ENCODE measurements at places on chromosomes 13 and 19. TPM values are rescaled to one million over a fixed set of nuclear protein-coding genes. Genes with fewer than 3 reads are reported as not detected.

Gene KLK14
- total RNA-seq = 0.57 TPM

Gene ZNF8
- 4.7 TPM for total RNA-seq

Gene NTF4
- not detected for total RNA-seq

Gene CEACAM7
- not detected for total RNA-seq

Gene ZNF541
- total RNA-seq = 0.10 TPM

Gene EFNA2
- total RNA-seq = not detected

Gene BST2
- total RNA-seq = 222 TPM

GRCh38 chr13:103883164-103883563 lies 816.9 kb upstream of the SLC10A2 start:
- H3K36me3 ChIP-seq = no peaks in the 10 kb centered on the region
- no peak overlapping the region for H3K4me3 ChIP-seq
- no peaks in the 10 kb centered on the region for H3K4me1 ChIP-seq
- H3K27me3 ChIP-seq = no peaks in the 10 kb centered on the region
- no peak for DNase-seq

DNA sequence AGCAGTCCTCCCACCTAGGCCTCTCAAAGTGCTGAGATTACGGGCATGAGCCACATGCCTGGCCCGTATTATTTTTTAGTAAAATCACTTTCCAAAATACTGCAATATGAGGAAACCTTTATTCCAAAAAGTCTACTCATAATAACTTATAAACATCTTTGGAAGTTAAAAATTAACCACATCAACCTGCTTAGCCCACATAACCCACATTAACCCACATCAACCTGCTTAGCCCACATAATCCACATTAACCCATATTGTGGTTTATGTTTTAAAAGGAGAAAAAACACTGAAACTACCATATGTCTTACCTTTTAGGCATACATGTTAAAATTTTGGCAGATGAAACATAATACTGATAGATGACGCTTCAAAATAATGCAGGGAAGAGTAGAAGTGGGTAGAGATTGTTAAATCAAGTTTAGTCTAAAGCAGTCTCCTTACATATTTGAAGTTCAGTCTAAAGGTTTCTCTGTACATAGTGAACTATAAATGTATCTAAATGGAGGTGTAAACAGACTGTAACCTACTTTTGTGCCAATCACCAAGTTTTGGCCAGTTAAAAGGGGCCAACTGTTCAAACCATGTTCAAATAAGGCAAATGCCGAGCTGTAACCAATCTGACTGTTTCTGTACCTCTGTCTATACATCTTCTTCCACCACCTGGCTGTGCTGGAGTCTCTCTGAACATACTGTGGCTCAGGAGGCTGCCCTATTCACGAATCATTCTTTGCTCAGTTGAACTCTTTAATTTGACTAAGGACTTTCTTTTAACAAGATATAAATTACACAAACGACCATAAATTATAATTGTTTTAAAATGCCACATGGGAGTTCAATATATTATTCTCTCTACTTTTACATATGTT lies 14.5 kb downstream of the KPNA3 start:
- H3K4me1 ChIP-seq = peaks cover 7% of the 10 kb centered on the region
- DNase-seq = no peak
- no peaks in the 10 kb centered on the region for H3K27me3 ChIP-seq
- H3K27ac ChIP-seq = no peak overlapping the region
- H3K36me3 ChIP-seq = peaks cover 3% of the 10 kb centered on the region
- H3K4me3 ChIP-seq = no peak overlapping the region

DNA sequence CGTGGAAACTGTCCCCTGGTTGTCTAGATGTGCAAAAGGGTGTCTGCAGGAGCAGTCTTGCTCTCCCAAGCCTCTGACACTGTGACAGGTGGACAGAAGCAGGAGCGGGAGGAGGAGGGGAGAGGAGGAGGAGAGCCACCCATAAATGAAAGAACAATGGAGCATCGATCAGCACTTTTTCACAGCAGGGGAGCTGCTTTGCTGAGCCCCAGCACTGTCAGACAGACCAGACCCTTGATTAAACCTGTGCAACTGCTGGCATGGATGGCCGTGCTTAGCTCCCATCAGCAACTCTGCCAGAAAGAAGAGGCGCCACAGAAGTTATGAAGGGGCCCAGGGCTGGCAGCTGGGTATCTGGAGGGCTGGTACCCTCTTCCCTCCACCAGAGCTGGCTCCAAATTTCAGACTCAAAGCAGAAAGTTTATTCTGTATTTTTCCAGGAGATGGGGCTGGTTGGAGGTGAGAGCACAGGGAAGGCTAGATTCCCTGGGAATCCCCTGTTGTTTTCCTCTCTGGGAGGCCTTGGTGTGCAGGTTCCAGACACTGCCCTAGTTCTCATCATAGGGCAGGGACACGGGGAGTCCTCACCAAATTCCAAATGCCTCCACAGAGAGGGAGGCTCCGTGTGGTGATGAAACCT lies 1192.2 kb downstream of the UQCRFS1 start:
- no peak overlapping the region for H3K27ac ChIP-seq
- H3K4me1 ChIP-seq = no peaks in the 10 kb centered on the region

DNA sequence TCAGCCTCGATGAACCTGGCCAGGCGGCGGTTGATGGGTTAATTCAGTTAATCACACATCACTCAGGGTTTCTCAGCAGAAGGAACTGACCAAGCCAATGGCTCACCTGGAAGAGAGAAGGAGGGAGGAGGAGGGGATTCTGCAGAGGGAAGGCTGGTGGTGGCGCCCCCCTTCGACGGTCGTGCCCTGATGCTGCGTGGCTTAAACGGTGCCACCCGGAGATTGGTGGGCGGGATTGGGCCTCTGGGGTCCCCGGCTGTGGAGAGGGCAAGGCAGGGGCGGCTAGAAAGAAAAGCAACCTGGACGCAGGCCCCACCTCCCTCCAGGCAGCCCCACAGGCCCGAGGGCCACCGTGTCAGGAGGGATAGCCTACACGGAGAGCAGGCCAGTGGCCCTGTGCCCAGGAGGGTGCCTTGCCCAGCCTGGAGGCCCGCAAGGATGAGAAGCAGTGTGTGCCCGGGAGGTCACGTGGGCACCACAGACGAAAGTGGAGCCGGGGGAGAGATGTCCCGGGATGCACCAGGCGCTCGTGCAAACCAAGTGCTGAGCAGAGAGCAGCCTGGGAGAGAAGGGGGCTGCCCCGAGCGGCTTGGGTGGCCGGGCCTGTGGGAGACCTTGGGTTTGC lies 16.0 kb downstream of the CSNK1G2 start:
- H3K4me3 ChIP-seq = no peak overlapping the region
- H3K27ac ChIP-seq = no peak overlapping the region
- peaks cover 2% of the 10 kb centered on the region for H3K4me1 ChIP-seq
- DNase-seq = no peak
- H3K27me3 ChIP-seq = no peaks in the 10 kb centered on the region

GRCh38 chr19:45215391-45216191 lies 29.6 kb downstream of the EXOC3L2 start:
- H3K27ac ChIP-seq = no peak overlapping the region
- no peak for DNase-seq
- H3K4me1 ChIP-seq = peaks cover 10% of the 10 kb centered on the region
- H3K36me3 ChIP-seq = no peaks in the 10 kb centered on the region

DNA sequence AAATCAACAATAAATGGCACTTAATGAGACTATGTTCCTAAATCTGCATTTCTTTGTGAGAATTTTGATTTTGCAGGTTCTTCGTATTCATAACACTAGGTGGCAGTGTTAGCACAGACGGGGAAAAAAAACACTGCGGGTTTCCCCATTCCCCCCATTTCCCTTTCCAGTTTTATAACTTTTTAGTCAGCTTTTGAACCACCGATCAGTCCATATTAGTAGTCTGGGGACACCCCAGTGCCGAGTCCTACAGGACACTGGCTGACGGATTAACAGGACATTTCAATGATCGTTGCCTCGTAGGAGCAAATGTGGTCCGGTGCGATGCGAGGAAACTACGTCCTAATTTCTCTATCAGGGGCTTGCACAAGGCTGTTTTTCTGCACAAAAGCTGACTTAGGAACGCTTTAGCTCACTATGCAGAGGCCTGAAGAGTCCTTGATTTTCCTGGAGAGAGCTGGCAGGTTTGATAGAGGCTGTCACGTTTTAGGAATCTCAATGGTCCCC lies 234.3 kb downstream of the LMO7 start:
- peak overlapping the region; percentile 51 for H3K4me3 ChIP-seq
- DNase-seq = no peak
- peaks cover 25% of the 10 kb centered on the region for H3K4me1 ChIP-seq
- H3K27ac ChIP-seq = peak overlapping the region; percentile 70

DNA sequence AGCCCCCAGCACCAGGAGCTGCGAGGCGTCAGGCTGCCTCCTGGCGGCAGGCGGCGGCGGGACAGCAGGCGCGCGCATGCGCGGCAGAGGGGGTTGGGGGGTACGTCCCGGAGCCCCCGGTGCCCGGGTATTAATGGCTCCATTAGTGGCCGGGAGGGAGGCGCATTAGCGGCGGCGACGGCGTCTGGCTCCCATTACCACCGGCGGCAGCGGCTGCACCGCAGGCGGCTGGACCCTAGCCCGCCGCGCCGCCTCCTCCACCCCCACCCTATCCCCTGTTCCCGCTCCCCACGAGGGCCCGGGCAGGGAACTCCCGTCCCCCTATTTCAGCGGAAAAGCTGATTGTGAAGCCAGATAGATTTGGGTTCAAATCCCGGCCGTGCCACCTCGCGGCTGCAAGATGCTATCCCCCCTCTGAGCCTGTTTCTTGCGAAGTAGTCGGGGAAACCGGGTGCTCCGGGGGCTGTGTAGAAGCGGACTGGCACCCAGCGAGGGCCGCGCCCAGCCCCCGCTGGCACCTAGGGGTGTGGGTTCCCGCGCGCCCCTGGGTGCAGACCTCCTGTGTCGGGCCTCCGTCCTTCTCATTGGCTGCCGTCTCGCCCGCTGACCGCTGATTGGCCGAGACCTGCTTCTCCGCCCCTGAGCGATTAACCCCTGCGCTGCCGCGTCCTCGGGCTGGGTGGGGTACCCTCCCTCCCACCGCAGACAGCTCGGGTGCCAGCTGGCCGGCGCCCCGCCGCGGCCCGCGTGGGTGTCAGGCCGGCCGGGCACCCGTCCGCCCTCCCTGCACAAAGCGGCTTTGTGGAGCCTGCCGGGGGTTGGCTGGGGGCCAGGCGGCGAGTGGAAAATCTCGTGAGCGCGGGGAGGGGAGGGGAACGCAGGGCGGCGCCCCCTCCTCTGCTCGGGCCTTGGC lies 11.1 kb downstream of the CIC start:
- peak overlapping the region; percentile 81 for H3K4me3 ChIP-seq
- H3K27ac ChIP-seq = peak overlapping the region; percentile 92
- peaks cover 61% of the 10 kb centered on the region for H3K4me1 ChIP-seq
- no peaks in the 10 kb centered on the region for H3K27me3 ChIP-seq

GRCh38 chr19:18227781-18228271 lies 1.6 kb upstream of the PDE4C start:
- no peak overlapping the region for H3K4me3 ChIP-seq
- H3K36me3 ChIP-seq = peaks cover 2% of the 10 kb centered on the region
- H3K4me1 ChIP-seq = peaks cover 26% of the 10 kb centered on the region
- no peak overlapping the region for H3K27ac ChIP-seq
- peaks cover 63% of the 10 kb centered on the region for H3K27me3 ChIP-seq
- no peak for DNase-seq

GRCh38 chr19:2797280-2797679 lies 12.0 kb downstream of the THOP1 start:
- no peaks in the 10 kb centered on the region for H3K27me3 ChIP-seq
- H3K4me1 ChIP-seq = no peaks in the 10 kb centered on the region
- DNase-seq = no peak

- H3K27ac ChIP-seq = no peak overlapping the region
- H3K27me3 ChIP-seq = peaks cover 4% of the 10 kb centered on the region
- H3K36me3 ChIP-seq = no peaks in the 10 kb centered on the region
- no peak for DNase-seq
- H3K4me1 ChIP-seq = no peaks in the 10 kb centered on the region
These were observed 61.1 kb downstream of the SLC15A1 start for GRCh38 chr13:98691360-98691759.
